ENCODE measurements at places on chromosomes 16 and 17.

DNA sequence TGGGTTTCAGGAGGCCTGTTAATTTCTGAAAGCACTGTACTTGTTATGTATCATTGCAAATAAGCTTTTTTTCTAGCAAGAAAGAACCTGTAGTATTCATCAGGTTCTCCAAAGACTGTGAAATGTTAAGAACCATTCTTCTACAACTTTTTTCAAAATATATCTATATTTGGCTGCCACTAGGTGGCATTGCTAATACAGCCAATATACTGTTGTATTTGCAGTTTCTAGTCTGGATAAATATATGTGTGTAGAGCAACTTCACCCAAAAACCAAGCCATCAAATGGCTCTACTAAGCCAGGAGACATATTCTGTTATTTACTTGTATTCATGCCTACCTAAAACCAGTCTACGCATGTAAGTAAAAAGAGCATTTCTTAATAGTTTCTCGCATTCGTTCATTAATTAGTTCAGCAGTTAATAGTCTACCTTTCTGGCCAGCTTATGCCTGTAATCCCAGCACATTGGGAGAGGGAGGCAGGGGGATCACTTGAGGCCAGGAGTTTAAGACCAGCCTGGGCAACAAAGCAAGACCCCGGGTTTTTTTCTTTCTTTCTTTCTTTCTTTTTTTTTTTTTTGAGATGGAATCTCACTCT is 39.5 kb downstream of the VMP1 start:
- DNase-seq, result peak; percentile 37

DNA sequence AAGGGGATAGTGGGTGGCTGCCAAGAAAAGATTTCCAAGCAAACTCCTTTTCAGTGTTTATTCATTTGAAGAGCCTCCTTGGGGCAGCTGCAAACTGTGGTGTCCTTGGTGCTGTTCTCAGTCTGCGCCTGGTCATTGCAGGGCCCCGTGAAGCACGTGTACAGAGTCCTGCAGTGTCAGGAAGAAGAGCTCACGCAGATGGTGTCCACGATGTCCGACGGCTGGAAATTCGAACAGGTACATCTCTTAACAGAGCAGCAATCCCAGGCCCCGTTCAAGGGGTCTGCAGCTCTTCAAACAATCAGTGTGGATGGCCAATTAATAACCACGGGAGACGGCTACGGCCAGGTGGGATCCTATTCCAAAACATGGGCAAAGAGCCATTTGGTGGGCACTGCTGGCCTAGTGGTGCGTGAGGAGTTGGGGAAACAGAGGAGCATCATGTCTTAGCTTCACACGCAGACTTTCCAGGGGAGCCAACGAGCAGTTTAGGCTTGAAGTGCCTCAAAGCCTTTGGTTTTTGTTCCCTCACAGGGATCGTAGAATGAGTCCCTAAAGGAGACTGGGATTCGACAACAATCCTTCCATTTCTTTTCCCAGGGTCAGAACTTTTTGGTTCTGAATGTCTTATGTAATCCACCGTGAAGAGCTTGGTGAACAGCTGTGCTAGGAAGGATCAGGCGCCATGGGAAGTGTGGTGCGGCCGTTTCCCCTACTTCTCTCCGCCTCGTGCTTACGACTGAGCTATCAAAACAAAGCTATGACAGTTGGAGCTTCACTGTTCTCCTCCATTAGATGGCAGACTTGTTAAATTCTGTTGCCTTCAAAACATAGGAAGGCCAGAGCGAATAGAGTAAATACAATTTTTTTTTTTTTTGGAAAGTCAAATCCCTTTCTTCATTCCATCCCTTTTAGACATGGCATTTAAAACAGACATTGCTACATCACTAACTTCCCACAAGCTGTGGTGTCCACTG is 12.6 kb downstream of the KCTD2 start:
- no peak for DNase-seq

GRCh38 chr17:17822189-17822588 is 14.6 kb downstream of the SREBF1 start:
- DNase-seq, result no peak

- DNase-seq, result no peak
Observed at GRCh38 chr16:56785317-56785716, 55.4 kb downstream of the NUP93 start.

DNA sequence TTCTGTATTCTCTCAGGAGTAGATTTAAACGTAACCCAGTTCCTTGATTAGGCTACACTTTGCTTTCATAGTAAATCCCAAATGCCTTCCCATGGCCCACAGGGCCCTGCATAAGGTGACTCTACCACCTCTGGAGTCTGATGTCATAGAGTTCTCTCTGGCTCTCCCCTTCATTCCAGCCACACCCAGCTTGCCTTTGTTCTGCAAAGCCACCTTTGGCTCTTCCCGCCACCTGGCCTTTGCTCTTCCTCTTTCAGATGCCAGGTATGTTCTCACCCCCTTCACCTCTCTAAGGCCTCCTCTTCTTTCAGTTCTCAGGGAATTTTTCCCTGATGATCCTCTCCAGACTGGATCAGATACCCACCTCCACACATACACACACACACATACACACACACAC is 141.3 kb upstream of the HSBP1 start:
- no peak for DNase-seq

- no peak for DNase-seq
Observed at GRCh38 chr16:49560004-49560830, 186.6 kb downstream of the C16orf78 start.

DNA sequence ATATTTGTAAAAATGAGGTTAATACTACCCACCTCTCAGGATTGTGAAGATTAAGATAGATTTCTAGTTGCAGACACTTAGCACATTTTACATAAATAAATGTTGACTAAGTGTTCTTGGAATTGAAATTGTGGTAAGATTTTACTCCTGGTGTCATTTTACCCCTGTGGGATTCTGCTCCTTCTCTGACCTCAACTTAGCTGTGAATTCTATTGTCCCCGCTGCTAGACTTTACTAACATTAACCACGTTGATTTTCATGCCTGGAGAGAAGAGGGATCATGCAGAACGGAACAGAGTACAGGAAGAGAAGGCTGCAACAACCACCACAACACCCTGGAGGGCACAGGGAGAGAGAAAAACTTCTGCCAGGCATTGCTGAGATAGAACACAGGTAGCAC is 2.1 kb upstream of the TOM1L1 start:
- no peak for DNase-seq

GRCh38 chr17:27862004-27862403 is 31.2 kb downstream of the LYRM9 start:
- peak; percentile 86 for DNase-seq

- no peak for DNase-seq
Observed at GRCh38 chr16:55346475-55346874, 22.5 kb downstream of the IRX6 start.

- no peak for DNase-seq
Observed at GRCh38 chr16:4972938-4973587, 14.9 kb downstream of the SEC14L5 start.

- no peak for DNase-seq
Observed at GRCh38 chr16:89111263-89111662, 17.6 kb downstream of the ACSF3 start.

DNA sequence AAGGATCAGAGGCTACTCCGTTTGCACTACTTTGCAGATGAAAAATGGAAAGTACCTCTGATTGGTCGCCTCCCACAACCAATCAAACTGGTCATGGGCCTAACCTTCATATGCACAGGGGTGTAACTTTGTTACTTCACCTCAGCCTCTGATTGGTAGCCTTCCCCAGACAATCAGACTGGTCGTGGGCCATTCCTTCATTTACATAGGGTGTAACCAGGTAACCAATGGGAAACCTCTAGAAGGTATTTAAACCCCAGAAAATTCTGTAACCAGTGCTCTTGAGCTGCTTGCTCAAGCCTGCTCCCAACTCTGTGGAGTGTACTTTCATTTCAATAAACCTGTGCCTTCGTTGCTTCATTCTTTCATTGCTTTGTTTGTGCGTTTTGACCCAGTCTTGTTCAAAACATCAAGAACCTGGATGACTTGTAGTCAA is 39.2 kb upstream of the USP22 start:
- DNase-seq, result peak; percentile 25

DNA sequence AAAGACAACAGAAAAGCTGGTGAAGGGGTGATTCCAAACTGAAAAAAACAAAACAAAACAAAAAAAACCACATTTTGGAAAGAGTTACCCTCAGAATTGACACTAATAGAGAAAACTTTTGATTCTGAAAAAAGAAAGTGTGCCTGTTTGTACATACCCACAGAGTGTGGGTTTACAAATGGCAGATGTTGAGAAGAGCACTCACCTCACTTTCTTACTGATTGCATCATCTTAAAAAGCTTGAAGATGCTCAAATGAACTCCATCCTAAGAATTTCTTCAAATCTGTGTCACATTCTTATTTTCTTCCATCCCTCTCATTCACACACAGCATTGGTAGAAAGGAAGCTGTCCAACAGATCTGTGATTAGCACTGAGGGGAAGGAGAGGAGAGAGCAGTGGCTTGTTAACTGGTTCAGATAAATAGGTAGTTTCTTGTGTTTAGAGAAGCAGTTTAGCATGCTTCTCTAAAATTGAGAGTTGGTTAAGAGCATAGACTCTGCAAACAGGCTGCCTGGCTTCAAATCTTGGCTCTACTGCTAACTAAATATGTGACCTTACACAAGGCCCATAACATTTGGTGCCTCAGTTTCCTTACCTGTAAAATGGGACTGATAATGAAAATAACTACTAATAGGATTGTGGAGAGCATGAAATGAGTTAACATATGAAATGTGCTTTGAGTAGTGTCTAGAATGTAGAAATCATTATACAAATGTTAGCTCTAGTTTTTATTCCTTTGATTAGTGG is 6.9 kb downstream of the GNAO1 start:
- no peak for DNase-seq

GRCh38 chr17:76683921-76684745 is 26.6 kb downstream of the MXRA7 start:
- no peak for DNase-seq

DNA sequence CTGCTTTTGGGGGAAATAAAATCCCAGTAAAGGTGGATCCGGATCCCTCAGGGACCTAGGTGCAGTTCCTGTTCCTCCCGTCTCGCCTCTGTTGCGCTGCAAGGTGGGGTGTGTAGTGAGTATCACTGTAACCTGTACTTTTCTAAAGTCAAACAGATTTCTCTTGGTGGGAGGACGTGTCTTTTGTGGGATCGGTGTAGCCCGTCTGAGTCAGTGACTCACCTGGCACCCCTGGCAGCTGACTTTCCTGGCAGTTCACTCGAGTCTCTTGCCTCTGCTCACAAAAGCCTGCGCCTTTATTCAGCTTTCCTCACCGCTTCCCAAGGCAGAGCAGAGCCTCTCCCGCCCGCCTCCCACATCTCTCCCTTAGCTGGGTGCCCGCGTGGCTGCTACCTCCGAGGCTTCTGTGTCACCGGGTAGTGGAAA is 85.7 kb downstream of the CMIP start:
- DNase-seq, result peak; percentile 97

GRCh38 chr16:22726868-22727267 is 87.1 kb upstream of the HS3ST2 start:
- no peak for DNase-seq
